ENCODE measurements at places on chromosomes 16 and 17.

DNA sequence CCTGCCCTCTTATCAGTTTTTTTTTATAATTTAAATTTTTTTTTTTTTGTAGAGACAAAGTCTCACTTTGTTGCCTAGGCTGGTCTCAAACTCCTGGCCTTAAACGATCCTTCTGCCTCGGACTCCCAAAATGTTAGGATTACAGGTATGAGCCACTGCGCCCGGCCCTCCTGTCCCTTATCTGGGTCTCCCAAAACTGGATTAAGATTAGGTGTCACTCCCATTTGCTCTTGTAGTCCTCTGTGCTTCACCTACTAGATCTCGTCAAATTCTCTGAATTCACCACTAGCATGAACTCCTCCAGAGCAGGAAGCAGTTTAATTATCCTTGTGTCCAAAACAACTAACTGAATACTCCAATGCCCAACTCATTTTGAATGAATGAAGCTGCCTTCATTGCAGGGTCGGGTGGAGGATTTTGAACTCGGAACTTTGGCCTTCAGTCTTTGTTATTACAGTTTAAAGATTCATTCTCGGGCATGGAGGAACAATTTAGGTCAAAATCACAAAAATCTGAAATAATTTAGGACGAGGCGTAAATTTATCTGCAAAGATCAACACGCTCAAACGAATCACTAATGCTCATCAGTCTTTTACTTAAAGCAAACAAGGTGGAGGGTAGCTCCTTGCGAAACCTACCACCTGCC is 802 bp upstream of the ATXN2L start:
- no peak for DNase-seq

GRCh38 chr17:41065829-41066624 is at the start of gene KRTAP2-4:
TSS of gene KRTAP2-4 (minus strand) at chr17:41065879. CDS start at chr17:41065845, 34 bp downstream.
- no peak for DNase-seq

- DNase-seq = no peak
These were observed 7.0 kb upstream of the TMIGD1 start for GRCh38 chr17:30340801-30341356.

- DNase-seq = no peak
These were observed 21.8 kb upstream of the ZKSCAN2 start for GRCh38 chr16:25279491-25279890.
